ENCODE measurements at places on chromosomes 11 and 22. TPM values are rescaled to one million over a fixed set of nuclear protein-coding genes. Genes with fewer than 3 reads are reported as not detected.

The PDGFD gene
- 3.9 TPM for total RNA-seq

The KLHL35 gene
- 2.6 TPM for total RNA-seq

The LGALS12 gene
- total RNA-seq, result 0.68 TPM

The NRIP3 gene
- total RNA-seq, result 0.56 TPM

The C22orf15 gene
- 5.9 TPM for total RNA-seq

The CDC42BPG gene
- 16.3 TPM for total RNA-seq

The SSTR3 gene
- not detected for total RNA-seq

The OR52I1 gene
- total RNA-seq, result not detected

The MMP27 gene
- total RNA-seq, result not detected

The IRAG1 gene
- total RNA-seq, result 12.9 TPM

The SLC6A5 gene
- not detected for total RNA-seq

The HTR3A gene
- not detected for total RNA-seq

The TSPAN32 gene
- 12.5 TPM for total RNA-seq

The ABCC8 gene
- 4.9 TPM for total RNA-seq

The TBX10 gene
- total RNA-seq, result not detected

DNA sequence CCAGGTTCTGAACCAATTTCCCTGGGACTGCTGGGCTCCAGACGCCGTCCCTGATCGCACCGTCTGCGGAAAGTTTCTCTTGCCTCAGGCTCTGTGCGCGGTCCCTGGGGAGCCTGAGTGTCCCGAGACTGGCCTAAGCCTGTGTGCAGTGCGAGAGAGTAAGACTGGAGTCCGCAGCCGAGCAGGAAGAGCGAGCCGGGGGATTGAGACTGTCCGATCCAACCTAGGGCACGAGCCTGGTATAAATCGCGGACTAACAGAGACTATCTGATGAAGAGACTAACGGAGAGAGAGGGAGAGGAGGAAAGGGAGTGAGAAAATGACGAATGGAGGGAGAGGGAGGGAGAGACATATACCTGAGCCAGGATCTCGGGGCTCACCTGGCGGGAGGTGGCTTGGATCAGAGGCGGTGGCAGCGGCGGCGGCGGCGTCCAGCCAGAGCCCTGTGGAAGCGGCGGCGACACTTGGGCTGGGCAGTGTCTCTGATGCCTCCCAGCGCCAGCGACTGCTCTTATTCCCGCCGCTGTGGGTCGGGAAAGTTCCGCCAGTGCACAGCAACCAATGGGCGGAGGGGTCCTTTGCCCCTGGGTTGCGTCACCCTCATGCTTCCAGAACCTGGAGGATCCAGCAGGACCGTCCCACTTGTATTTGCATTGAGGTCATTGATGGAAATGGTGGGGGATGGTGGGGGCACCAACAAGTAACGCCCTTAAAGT is at the start of gene CALCA:
Gene CALCA, minus strand, starts transcription at position 487 of the 716 bp plus-strand sequence. CDS start 1,159 bp downstream, outside the sequence.
- no peak for DNase-seq

- DNase-seq, result no peak
Observed at GRCh38 chr11:17722000-17722643, 2.8 kb downstream of the MYOD1 start.

GRCh38 chr11:116733969-116734508 is 38.7 kb downstream of the BUD13 start:
- no peak for DNase-seq

DNA sequence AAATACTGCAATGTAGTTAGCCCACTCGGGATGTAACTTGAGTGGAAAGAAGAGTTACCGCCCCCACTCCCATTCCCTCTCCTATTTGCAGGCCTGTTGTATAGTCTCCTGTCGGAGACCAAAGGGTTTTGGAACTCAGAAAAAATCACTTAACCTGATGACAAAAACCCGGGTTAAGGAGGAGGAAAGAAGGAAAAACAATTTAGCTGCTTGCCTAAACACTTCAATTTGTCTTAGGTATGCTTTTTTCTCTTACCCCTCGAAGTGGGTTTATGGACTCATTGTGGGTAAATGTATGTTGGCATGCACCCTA is 2.2 kb downstream of the YAP1 start:
- DNase-seq, result no peak

- no peak for DNase-seq
Observed at GRCh38 chr22:40791241-40791640, 27.9 kb downstream of the SLC25A17 start.

GRCh38 chr11:46130286-46130940 is 9.2 kb upstream of the PHF21A start:
- no peak for DNase-seq

- no peak for DNase-seq
Observed at GRCh38 chr11:69285766-69286165, 8.2 kb upstream of the MYEOV start.

- no peak for DNase-seq
Observed at GRCh38 chr22:32622744-32623110, 148.1 kb downstream of the FBXO7 start.

GRCh38 chr11:112318184-112318591 is 57.5 kb upstream of the PLET1 start:
- no peak for DNase-seq

DNA sequence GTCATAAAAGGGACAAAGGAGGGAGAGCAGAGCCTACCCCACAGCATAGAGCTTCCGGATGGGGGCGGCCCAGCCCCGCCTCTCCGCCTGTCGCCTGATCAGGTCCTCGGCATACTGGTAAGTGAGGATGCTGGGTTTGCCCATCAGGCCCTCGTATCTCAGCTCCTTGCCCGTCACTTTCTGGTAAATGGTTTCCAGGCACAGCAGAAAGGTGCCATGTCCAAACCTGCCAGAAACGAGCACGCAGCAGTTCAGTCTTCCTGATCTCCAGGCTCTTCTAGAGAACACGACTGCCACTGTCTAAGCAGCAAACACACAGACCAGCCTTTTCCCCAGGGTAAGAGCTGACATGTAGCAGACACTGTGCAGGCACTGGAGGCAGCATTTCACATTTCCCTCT is 17.4 kb upstream of the TMEM121B start:
- no peak for DNase-seq

DNA sequence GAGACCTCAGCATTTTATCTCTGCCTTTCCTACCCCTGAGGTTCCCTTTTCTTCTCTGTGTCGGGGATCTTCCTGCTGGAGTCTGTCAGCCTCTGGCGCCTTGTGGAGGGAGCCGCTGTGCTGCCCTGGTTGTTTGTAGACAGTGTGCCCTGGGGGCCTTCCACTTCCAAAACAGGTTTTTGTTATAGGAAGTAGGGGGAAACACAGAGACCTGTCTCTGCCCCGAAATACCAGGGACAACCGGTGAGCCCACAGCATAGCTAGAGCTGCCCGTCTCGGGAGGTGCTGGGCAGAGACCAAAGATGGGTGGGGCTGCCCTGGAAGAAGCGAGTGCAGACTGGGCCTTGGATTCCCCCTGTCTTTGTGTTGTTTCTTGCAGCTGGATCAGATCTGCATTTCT is 8.0 kb downstream of the NCAPH2 start:
- no peak for DNase-seq

GRCh38 chr22:50342651-50343540 is at the start of gene PPP6R2:
Gene PPP6R2, plus strand, starts transcription at chr22:50343327. Its CDS starts 50,582 bp downstream, at chr22:50393909.
- DNase-seq, result peak; percentile 90

DNA sequence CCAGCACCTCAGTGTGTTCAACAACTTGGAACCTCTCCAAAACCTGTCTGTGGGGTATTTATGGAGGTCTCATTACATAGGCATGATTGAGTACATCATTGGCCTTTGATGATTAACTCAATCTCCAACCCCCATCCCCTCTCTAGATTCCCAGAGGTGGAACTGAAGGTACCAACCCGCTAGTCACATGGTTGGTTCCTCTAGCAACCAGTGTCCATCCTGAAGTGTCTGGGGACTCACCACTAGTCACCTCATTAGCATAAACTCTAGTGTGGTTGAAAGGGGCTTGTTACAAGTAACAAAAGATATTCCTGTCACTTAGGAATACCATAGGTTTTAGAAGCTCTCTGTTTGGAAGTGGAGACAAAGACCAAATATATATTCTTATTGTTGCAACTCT is 40.3 kb downstream of the SIK2 start:
- no peak for DNase-seq

- DNase-seq, result no peak
Observed at GRCh38 chr11:19092850-19093249, 24.1 kb upstream of the ZDHHC13 start.

DNA sequence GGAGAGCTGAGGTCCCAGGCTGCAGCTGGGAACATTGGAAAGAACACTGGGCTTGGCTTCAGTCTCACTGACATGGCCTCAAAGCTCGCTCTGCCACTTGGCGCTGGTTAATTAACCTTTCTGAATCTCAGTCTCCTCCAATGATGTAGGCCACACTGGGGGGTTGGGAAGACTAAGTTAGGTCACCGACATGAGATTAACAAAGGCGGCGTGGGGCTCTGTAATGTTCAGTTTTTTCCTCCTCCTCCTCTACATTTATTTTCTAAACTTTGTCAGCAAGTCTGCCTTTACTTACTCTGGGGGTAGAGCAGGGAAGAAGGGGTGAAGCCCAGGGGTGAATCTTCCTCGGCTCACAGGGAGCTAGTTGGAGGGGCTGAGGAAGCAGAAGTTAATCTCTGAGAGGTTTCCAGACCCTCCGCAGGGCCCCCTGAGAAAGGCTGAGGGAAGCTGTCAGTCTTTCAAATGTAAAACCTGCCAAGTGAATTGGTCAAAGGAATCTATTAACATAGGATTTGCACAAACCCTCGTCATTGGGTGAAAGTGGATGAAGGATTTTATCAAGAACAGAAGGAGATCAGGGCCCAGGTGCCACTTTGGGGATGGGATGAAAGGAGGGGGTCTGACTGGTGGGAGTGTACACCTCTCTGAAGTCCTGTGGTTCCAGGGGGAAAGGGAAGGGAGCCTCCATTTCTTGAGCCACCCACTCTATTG is 32.1 kb upstream of the TENM4 start:
- no peak for DNase-seq

GRCh38 chr11:22508665-22509064 is 117.0 kb downstream of the FANCF start:
- no peak for DNase-seq

- DNase-seq, result no peak
Observed at GRCh38 chr11:125140233-125140632, 24.3 kb upstream of the PKNOX2 start.

DNA sequence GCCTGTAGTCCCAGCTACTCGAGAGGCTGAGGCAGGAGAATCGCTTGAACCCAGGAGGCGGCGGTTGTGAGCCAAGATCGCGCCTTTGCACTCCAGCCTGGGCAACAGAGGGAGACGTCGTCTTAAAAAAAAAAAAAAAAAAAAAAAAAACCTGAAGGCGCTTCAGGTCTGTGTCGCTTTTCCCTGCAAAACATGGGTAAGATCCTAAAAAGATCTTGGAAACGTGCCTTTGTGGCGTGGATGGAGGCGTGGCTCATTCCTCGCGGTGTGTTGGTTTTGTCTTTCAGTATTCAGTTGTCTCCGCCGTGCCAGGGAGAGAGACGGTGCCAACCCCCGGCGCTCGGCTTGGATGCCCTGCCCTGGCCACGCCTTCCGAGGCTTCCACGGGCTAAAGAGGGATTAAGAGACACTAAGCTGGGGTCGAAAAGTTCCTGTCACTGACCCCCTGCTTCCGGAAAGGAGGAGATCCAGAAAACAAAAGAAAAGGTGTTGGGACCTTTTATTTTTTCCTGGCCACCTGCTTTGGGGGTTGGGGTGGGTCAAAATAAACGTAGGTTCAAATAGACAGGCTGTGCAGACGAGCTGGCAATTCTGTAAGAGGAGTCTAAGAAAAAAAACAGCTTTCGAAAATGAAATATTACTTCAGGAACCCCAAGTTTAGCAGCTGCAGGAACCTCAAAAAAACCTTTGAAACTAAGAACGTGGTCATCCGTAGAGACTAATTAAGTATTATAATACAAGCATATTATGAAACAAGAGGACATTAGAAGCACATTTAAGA is 1.1 kb upstream of the SLC35F2 start:
- peak; percentile 57 for DNase-seq

DNA sequence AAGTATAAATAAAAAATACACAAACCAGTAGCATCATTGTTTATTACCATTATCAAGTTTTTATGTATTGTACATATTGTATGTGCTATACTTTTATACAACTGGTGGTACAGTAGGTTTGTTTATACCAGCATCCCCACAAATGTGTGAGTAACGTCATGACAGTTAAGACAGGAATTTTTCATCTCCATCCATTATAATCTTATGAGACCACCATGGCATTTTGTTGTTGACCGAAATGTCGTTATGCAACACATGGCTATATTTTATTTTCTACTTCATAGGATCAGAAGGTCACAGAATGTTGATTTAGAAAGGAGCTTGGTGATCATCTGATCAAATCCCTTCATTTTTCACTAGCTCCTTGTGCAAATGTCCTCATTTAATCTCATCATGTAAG is 170.9 kb upstream of the NCAM1 start:
- no peak for DNase-seq

GRCh38 chr22:29806196-29806595 is 31.9 kb downstream of the ASCC2 start:
- DNase-seq, result no peak

DNA sequence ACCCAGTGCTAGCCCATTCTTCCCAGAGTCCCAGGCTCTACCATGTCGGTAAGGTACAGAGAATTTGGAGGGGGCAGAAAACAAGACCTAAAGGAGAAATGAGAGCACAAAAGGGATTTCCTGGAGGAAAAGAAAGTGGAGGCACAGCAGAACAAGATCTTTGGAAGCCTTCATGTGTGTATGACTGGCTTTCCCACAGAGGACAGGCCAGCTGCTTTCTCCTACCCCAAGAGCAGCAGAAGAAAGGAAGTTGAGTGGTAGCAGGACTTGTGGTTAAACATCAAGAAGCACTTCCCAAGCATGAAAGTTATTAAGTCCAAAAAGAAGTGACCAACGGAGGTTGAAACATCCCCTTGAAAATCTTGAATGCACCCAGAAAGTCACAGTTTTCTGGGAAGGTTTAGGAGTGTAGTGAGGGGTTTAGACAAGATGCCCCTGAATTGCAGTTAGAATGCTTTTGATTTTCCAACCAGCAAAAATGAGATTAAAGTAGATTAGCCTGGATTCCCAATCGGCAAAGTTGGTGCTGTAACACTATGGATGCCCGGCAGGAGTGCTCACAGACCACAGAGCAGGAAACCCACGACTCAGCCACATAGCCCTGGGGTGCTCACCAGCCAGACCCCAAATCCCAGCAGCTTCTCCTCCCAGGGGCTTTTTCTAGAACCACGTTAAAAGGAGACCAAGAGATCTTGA is 608 bp downstream of the TMPRSS13 start:
- peak; percentile 43 for DNase-seq

- no peak for DNase-seq
Observed at GRCh38 chr22:35128637-35129036, 62.7 kb downstream of the ISX start.

DNA sequence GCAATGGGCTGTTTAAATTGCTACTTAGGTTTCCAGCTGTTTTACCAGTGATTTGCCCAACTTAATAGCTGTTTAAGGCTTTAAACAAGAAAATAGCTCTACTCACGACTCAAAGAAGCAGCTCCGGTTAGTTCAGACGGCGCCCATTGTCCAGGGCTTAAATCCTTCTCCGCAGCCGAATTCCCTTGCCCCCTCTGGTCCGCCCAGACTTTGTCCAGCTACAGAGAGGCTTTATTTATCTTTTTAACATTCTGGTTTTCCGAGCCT is 20.9 kb upstream of the SCUBE1 start:
- DNase-seq, result no peak

- DNase-seq, result peak; percentile 78
Observed at GRCh38 chr11:128734103-128734831, 40.4 kb downstream of the FLI1 start.
